Cardiac atrium fibroblast (primary cell): ENCODE measurements at places on chromosomes 16 and 17. TPM values are rescaled to one million over a fixed set of nuclear protein-coding genes. Genes with fewer than 3 reads are reported as not detected.

Gene YBX2
- total RNA-seq, result not detected in 2 replicates

Gene CD19
- total RNA-seq, result 1.3 TPM in 1 of 2 replicates, not detected in the other

Gene ATXN1L
- total RNA-seq, result 11.2 and 11.5 TPM in 2 replicates

Gene KIF2B
- total RNA-seq, result not detected in 2 replicates

Gene ODAD4
- 0.16 and 0.18 TPM in 2 replicates for total RNA-seq
